Inflammatory macrophage treated with lipopolysaccharide for 4 hours (primary cell): ENCODE measurements at places on chromosomes 13 and 19.

DNA sequence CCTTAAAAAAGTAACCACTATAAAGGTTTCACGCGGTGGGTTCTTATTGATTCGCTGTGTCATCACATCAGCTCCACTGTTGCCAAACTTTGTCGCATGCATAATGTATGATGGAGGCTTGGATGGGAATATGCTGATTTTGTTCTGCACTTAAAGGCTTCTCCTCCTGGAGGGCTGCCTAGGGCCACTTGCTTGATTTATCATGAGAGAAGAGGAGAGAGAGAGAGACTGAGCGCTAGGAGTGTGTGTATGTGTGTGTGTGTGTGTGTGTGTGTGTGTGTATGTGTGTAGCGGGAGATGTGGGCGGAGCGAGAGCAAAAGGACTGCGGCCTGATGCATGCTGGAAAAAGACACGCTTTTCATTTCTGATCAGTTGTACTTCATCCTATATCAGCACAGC, 30.6 kb downstream of the FGF9 start:
- no peak for DNase-seq

- DNase-seq, result no peak
Observed at GRCh38 chr13:109214393-109214792, 572.0 kb downstream of the IRS2 start.

DNA sequence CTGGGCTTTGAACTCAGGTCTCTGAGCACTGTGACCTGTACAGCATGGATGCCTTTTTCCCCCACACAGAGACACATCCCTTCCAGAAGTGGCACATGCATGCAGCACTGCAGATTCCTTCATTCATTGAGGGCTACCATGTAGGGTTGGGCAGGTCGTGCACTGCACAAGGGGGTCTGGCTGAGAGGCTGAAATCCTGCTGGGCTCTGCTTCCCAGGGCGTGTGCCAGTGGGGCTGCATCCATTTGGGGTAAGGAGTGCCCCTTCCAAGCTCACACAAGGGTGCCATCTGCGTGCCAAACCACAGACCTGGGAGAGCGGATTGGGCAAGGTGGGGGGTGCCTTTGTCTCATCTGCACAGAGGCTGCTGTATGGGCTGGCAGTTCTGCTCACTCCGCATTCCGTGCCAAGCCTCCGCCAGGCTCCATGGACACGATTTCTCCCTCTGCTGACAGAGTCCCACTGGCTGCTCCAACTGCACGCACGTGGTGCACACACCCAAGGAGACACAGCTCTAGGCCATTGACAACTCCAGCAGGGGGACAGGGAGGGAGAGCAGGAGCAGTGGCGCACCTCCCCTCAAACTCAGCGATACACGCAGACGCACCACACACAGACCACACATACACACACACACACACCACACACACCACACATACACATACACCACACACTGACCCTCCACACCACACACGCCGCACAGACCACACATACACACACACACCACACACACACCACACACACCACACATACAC, 4.5 kb upstream of the SHISA7 start:
- no peak for DNase-seq

GRCh38 chr19:50693064-50693975, 26.3 kb downstream of the SHANK1 start:
- DNase-seq, result no peak

DNA sequence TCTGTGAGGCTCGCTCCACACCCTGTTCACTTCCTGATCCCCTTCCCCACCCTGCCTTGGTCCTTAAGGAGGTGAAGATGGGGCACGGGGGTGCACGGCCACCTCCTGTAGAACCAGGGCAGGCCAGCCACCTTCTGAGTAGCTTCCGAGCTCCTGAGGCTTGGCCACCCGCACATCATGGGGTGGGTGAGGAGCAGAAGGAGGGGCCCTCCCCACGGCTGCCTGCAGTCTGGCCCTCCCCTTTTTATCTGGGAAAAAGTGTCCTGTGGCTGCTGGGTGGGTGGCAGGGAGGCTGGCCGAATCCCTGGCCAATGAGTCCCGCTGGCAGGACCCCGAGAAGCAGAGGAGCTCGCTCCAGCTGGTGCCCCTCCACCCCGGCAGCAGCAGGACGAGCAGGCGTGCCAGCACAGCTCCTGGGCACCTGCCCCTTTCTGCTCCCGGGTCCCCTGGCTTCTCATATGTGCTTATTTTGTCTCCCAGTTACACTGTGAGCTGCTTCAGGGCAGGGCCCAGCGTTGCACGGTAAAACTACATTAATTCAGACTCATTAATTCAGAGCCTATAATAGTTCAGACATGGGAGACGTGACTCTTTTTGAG, 135.0 kb downstream of the KDM4B start:
- no peak for DNase-seq

GRCh38 chr13:46134961-46135522, 30.2 kb upstream of the CPB2 start:
- no peak for DNase-seq

DNA sequence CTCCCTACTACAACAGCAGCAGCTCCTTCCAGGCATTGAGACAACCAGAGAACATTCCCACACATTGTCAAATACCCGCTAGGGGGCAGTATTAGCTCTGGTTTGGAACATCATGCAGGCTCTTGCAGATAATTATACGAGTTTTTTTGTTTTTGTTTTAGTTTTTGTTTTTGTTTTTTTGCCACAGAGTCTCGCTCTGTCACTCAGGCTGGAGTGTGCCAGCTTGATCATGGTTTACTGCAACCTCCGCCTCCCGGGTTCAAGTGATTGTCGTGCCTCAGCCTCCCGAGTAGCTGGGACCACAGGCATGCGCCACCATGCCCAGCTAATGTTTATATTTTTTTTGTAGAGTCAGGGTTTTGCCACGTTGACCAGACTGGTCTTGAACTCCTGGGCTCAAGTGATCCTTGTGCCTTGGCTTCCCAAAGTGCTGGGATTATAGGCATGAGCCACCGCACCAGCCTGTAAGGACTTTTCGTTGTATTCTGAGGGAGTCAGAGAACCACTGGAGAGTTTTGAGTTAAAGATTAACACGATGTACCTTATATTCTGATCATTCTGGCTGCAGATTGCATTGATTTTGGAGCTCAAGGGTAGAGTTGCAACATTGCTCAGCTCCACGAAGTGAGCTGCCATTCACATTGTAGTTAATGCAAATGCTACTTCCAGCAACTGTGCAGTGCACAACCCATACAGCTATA, 41.7 kb upstream of the CEACAM20 start:
- DNase-seq, result peak; percentile 82

- no peak for DNase-seq
Observed at GRCh38 chr13:49082653-49083536, 107.2 kb downstream of the FNDC3A start.

DNA sequence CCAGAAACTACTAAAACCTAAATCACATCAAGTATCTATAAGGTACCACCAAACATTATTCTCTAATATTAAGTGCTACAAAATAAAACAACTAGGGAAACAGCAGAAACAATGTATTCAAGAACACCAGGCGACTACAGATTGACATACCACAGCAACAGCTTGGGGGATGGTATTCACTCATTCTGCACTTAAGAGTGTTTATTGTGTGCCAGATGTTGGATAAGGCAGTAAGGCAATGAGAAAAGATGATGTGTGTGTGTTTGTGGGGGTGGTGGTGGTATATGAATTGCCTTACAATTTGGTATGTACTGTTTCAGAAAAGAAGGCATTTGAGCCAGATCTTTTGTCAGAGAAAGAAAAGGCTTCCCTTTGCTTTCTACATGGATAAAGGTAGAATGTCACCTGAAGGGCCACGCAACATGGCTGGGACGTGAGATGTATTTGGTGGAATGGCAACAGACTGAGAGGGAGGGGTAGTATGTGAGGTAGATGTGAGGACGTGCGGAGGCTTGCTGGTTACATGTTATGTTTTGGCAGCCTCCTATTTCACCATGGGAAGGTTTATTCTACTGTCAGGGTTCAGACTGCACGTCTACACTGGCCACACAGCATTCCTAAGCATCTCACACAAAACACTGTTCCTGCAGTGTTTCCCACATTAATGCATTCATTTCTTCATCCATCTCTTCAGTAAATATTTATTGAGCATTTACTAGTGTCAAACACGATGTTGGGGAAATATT, 300.7 kb downstream of the KLF12 start:
- no peak for DNase-seq

DNA sequence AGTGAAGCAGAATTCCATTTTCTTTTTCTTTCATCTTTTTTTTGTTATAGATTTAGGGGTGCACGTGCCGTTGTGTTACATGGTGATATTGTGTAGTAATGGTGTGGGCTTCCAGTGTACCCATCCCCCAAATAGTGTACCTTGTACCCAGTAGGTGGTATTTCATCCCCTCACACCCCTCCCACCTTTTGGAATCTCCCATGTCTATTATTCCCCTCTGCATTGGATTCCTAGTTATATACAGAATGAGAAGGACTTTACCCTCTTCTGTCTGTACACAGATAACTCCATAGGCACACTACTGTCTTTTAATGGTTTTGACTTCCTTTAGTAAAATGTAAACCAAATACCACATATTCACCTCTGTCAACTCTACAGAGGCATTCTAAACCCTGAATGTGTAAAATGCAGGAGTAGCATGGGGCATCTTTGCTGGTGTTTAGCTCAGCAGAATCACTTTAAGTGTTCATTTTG, 28.0 kb downstream of the FRY start:
- no peak for DNase-seq

- DNase-seq, result no peak
Observed at GRCh38 chr13:52885141-52885540, 36.7 kb upstream of the PCDH8 start.

- no peak for DNase-seq
Observed at GRCh38 chr13:113862191-113862930, 1.5 kb downstream of the GAS6 start.

- DNase-seq, result peak; percentile 67
Observed at GRCh38 chr13:44271031-44271455, 102.6 kb upstream of the SERP2 start.
